ENCODE measurements at places on chromosomes 12 and 14.

DNA sequence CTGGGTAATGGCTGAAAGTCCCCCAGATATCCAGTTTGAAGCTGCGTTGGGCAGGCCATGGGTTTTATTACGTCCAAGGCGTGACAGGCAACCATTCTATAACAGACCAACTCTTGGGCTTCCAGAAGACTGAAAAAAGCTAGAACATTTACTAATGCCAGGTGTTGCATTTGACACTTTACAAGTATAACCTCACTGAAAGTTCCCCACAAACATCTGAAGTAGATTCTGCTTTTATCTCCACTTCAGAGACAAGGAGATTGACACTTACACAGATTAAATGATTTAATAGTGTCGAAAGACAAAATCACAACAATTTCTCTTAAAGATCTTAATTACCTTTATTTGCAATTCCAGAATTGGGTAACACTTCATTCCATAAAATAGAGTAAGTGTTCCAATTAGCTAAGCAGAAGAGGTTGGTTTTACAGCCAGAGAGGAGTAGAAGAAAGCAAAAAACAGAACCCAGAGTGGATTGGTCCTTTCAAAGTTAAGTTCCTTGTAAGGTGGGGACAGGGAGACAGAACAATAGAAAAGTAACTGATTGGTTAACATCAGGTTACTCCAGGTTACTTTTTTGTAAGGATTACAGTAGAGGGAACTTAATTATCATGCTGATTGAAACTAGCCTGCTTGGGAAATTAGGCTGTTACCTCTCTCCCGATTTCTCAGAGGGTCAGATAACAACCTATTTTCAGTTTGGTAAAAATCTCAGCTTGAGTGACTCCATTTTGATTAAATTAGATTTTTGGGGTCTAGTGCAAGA lies 11.3 kb downstream of the SOCS2 start:
- no peaks in the 10 kb centered on the region for H3K36me3 ChIP-seq
- no peak overlapping the region for H3K27ac ChIP-seq
- no peaks in the 10 kb centered on the region for H3K27me3 ChIP-seq
- H3K4me1 ChIP-seq, result peaks cover 15% of the 10 kb centered on the region
- H3K4me3 ChIP-seq, result no peak overlapping the region

DNA sequence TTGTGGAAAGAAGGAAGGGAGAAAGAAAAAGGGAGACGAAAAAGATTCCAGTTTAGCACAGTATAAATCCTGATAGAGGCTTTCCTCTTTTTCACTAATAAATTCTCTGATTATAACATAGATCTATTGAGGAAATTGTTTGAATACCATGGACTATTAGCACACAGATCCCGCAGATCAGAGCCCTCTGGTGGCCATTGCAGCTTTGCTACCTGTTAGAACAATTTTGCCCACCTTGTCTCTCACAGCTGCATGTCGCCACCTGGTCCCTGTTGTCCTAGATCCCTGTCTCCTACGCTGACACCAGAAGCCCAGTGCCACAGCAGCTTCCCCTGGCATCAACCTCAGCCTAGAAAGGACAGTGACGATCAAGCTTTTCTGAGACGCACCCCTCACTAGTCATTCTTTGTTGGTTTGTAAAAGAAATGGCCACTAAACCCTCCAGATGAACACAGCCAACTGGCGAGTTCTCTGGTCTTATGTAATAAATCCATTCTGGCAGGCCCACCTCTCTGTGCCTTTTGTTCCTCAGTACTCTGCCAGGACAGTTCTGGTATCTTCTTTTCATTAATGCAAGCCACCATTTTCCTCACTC lies 9.9 kb downstream of the GPHB5 start:
- DNase-seq, result no peak
- H3K27ac ChIP-seq, result no peak overlapping the region
- no peaks in the 10 kb centered on the region for H3K27me3 ChIP-seq

GRCh38 chr14:103384450-103385151 lies 614 bp upstream of the MARK3 start:
- H3K4me3 ChIP-seq, result peak overlapping the region; percentile 67
- no peaks in the 10 kb centered on the region for H3K36me3 ChIP-seq
- H3K4me1 ChIP-seq, result peaks cover 38% of the 10 kb centered on the region
- peak overlapping the region; percentile 98 for H3K27ac ChIP-seq

DNA sequence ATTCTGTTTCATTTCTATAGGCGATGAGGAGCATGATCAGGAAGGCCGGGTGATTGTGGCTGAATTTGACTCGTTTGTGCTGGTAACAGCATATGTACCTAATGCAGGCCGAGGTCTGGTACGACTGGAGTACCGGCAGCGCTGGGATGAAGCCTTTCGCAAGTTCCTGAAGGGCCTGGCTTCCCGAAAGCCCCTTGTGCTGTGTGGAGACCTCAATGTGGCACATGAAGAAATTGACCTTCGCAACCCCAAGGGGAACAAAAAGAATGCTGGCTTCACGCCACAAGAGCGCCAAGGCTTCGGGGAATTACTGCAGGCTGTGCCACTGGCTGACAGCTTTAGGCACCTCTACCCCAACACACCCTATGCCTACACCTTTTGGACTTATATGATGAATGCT lies 1.9 kb downstream of the APEX1 start:
- H3K4me3 ChIP-seq, result no peak overlapping the region
- peaks cover 46% of the 10 kb centered on the region for H3K36me3 ChIP-seq
- DNase-seq, result no peak
- H3K27ac ChIP-seq, result no peak overlapping the region

DNA sequence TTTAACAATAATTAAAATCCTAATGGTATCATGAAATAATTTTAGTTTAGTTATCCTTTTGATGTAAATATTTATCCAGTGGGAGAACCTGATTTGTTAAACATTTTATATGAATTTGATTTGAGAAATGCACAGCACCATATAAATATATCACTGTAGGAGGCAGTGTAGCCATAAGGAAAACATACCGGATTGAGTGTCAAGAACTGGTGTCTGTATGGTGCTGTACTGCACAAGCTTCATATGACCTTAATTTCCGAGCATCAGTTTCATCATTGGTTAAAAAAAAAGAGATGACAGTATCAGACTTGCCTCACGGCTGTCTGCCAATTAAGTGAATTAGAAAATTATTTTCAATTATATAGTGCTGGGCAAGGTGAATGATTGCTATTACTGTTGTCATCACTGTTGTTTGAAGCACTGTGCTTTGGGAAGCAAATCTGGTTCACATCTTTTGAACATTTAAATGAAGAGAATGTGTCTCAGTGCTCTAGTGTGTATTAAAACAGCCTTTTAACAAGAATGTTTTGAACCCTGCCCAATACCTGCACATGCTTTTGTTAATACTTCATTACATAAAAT lies 72.1 kb downstream of the TMTC2 start:
- no peaks in the 10 kb centered on the region for H3K27me3 ChIP-seq
- no peak for DNase-seq
- H3K36me3 ChIP-seq, result no peaks in the 10 kb centered on the region

DNA sequence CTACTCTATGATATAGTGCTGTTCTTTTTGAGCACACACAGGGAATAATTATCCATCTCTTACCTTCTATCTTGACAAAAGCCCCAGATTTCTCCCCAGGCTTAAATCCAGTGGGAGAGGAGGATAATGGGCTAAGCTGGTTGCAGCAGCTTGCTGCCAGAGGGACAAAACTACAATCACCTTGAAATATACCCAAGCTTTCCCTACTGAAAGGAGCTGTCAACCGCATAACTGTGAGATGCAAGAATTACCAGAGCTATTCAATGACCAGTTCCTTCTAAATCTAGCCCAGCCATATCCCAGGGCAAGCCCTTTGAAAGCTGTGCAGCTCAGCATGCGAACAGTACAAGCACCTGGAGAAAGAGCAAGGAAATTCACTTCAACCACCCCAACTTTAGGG lies 943 bp upstream of the MGAT4C start:
- H3K4me3 ChIP-seq, result no peak overlapping the region
- H3K27ac ChIP-seq, result no peak overlapping the region
- no peaks in the 10 kb centered on the region for H3K36me3 ChIP-seq
- no peaks in the 10 kb centered on the region for H3K27me3 ChIP-seq
- H3K4me1 ChIP-seq, result no peaks in the 10 kb centered on the region

- peak; percentile 56 for DNase-seq
- H3K36me3 ChIP-seq, result no peaks in the 10 kb centered on the region
- H3K4me3 ChIP-seq, result no peak overlapping the region
- no peaks in the 10 kb centered on the region for H3K27me3 ChIP-seq
These were observed 179.9 kb downstream of the ADCK1 start for GRCh38 chr14:77979666-77980351.

DNA sequence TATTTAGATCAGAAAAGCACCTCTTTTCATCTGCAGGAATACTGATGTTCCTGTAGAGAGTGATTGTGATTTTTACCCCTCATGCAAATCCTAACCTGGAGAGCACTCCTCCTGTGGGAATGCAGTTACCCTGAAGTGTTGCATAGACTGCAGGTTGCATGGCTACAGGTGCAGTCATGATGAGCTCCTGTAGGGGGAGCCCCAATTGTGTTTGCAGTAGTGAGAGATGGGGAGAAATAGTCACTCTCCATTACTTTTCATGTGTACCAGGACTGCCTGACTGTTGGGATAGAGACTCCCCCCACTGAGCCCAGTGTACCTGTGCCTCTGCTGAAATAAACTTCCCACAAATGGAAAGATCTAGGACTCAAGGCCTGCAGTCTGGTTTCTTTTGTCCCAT lies 1086.5 kb downstream of the SLC6A15 start:
- no peak for DNase-seq
- H3K27ac ChIP-seq, result no peak overlapping the region
- no peaks in the 10 kb centered on the region for H3K4me1 ChIP-seq
- H3K27me3 ChIP-seq, result no peaks in the 10 kb centered on the region

- H3K27me3 ChIP-seq, result no peaks in the 10 kb centered on the region
- H3K36me3 ChIP-seq, result no peaks in the 10 kb centered on the region
- DNase-seq, result no peak
- H3K4me3 ChIP-seq, result no peak overlapping the region
- peak overlapping the region; percentile 5 for H3K27ac ChIP-seq
- H3K4me1 ChIP-seq, result peaks cover 37% of the 10 kb centered on the region
These were observed 3.4 kb downstream of the RIMKLB start for GRCh38 chr12:8701046-8701660.

Data from vagina (tissue), 2 donors.